HepG2 (cell line): ENCODE measurements at places on chromosomes 11 and 22.

GRCh38 chr11:43072096-43072495 is 239.7 kb upstream of the API5 start:
- DNase-seq = no peak

DNA sequence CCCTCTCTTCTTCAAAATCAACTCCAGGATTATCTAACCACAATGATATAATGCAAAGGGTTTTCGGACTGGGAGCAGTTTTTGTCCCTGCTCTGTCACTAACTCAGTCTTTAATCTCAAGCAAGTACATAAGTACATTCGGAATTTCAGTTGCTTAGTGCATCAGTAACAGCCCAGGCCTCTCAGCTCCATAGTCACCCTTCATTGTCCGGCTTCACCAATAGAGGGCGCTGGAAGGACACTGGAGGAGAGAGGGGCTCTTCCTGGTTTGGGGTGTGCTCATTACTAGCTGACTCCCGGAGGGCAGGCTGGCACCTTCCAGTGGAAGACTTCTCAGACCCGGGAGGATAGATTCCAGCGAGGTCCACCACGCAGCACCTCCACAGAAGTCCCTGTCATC is 90.4 kb upstream of the PDGFD start:
- peak; percentile 24 for DNase-seq

DNA sequence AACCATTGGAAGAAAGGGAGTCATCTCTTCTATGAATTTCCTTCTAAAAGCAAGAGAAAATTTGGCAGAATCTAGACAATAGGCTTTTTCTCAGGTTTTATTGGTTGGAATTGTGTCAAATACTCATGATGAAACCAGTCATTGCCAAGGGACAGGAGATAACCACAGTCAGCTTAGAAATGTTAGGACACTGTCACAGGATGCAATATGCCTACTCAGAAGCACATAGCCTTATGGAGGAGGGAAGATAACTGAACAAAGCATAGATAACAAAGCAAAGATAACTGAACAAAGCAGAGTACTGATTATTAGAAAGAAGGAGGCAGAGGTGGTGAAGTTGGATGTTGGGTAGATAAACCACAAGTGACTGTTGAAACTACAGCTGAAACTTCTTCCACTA is 303.5 kb upstream of the PDGFD start:
- no peak for DNase-seq

- DNase-seq = no peak
These were observed 56.0 kb downstream of the PACS1 start for GRCh38 chr11:66126064-66126463.

- no peak for DNase-seq
These were observed 4.1 kb upstream of the ACER3 start for GRCh38 chr11:76856571-76856970.

DNA sequence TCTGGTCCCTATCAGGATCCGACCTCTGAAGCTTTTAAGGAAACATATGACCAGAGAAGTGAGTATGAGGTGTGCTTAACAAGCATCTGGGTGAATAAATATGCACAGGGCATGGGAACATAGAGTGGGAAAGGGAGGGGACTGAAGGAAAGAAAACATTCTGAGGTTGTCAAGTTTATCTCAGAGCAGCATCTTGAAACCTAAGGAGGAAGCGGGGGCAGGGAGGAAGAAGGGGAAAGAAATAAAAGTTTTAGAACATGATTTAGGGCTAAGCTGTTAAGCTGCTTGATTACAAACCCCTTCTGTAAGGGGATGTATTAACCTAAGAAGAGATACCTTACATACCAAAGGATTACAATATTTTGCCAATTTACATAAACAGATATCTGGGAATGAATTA is 24.0 kb upstream of the SC5D start:
- DNase-seq = no peak
